ENCODE measurements at places on chromosomes 7 and 10. TPM values are rescaled to one million over a fixed set of nuclear protein-coding genes. Genes with fewer than 3 reads are reported as not detected.

DNA sequence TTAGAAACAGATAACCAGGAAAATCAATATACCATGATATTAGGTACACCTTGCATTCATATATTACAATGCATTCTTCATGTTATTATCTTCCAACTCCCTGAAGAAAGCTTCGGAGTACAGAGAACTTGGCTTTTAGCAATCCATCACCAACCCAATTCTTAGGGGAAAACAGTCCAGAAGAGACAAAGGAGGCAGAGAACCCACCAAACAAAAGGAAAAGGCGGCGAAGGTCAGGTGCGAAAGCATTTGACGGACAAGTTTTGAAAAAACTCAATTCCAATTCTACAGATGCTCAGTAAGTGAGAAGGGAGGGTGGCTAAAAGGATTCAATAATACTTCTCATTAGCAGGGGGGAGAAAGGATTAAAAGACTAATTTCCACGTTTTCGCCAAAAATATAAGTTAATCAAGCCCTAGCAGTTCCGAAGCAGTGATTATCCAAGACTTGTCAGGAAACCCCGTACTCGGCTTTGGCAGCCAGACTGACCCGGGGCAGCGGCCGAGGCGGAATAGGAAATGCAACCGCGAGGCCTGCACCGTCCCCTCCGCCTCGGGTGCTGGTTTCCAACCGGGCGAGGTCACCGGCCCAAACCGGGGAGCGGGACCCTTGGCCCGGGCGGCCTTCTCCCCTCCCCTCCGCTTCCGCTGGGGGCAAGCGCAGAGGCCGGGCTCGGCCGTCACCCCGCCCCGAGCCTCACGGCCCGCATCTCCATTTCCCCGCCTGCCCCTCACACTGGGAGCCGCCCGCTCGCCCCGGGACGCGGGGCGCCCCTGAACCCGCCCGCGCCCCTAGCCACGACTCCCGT, 747 bp downstream of the GDI2 start:
- no peak for DNase-seq

Gene SYT15
- 0.82 TPM for total RNA-seq

- no peak for DNase-seq
These were observed 44.9 kb downstream of the SP8 start for GRCh38 chr7:20741801-20742200.

GRCh38 chr7:8442814-8443304, 9.4 kb downstream of the NXPH1 start:
- peak; percentile 55 for DNase-seq

DNA sequence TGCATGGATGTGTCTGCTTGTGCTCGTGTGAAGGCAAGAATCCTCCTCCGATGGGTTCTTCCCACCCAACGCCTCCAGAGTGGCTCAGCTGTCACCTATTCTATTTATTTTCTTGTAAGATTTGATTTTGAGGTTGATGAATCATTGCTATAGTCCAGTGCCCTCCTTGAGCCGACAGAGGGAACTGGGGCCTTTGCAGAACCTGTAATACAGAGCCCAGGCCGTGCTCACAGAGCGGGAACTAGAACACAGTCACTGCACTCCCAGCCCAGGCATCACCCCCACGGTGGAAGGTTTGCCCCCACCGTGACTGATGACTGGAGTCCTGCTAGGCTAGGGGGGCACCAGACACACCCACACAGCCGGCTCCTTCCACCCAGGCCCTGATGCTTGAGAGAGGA, 2.0 kb downstream of the RARRES2 start:
- no peak for DNase-seq

GRCh38 chr10:11373717-11374171, 237.7 kb downstream of the USP6NL start:
- no peak for DNase-seq

All from frontal cortex (tissue), 4 donors.